HCT116 (cell line): ENCODE measurements at places on chromosomes 3 and 15. TPM values are rescaled to one million over a fixed set of nuclear protein-coding genes. Genes with fewer than 3 reads are reported as not detected.

Gene TUSC7
- not detected for total RNA-seq

Gene ZNF148
- 35.0 TPM for total RNA-seq

Gene GPR160
- total RNA-seq, result 9.9 TPM

Gene ERICH6
- total RNA-seq, result not detected

DNA sequence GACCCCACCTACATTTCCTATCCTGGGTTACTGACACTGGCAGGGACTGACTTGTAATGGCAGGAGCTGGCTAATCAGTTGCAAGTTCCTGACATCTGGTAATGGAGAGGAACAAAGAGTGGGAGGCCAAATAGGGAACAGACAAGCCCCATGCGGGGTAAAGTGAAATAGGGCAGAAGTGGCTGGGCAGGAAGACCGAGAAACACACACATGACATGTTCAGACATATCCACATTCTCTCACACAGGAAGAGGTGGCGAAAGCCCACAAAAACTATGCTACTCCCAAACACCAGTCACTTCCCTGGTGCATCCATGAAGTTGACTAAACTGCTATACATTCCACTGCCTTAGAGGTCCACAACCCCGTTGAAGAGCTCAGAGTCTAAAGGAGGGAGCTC, 394.1 kb upstream of the TBL1XR1 start:
- DNase-seq, result no peak

- peak; percentile 47 for DNase-seq
Observed at GRCh38 chr3:138694287-138695007, 85.9 kb downstream of the FAIM start.

GRCh38 chr3:73504239-73504638, 120.5 kb downstream of the PDZRN3 start:
- no peak for DNase-seq

DNA sequence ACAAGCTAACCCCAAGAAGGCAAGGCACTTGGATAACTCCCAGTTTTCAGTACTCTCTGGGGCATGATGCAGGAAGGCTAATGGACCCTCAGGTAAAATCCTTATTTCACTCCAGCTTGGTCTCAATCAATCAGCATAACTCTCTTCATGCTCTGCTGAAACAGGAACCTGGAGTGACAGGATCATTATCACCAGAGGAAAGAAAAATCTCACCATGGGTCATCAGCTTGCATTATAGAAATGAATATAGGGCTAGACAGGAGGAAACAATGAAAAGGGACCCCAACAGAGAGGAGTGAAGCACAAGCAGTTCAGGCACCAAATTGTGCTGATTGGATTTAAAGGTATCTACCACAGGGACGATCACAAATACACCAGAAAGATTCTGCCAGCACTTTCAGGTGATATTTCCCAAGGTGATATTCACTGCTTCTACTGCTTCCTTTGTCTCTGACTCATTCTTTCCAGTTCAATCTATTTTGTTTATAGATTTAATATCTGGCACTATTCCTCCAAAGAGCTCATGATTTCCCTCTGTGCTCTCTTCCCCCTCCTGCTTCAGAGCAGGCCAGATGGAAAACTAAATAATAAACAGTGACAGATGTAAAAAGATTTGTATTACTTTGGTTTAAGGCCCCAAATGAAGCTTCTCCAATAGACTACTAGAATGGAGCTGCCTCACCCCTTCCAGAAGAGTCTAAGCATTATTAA, 22.9 kb upstream of the THUMPD3 start:
- peak; percentile 12 for DNase-seq

DNA sequence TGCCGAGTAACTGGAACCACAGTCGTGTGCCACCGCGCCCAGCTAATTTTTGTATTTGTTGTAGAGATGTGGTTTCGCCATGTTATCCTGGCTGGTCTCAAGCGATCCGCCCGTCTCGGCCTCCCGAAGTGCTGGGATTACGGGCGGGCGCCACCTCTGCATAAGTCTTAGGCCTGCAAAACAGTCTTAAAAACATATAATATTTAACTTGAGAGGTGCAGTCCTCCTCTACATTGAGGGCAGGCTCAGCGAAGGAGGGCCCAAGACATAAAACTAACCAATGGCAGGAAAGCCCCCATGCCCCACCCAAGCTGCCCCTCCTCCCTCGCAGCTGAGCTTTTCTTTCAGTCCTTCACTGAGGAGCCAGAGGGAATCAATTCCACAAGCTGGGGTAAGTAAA, at the start of gene SLC28A2:
SLC28A2 (plus strand) TSS at position 347 of the 400 bp plus-strand sequence. CDS start 982 bp downstream, outside the sequence.
- no peak for DNase-seq

GRCh38 chr3:186825294-186825821, 17.2 kb upstream of the ADIPOQ start:
- DNase-seq, result no peak

DNA sequence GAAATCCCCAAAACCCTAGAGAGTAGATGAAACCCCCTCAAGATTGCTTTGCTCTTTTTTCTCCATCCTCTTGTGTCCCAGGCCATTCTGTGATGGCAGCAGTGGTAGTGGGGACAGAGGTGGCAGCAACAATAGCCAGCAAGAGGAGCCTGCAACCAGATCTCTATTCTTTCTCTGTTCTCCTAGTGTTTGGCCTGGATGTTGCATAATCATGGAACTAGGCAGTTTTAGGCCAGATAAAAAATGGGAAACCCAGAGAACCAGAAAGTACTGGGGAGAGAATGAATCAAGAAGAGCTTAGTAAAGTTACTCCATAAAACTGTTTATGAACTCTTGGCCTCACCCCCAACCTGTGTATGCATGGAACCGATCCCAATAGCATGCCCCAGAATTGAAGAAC, 52.3 kb downstream of the CTNNB1 start:
- no peak for DNase-seq

GRCh38 chr15:88300089-88300488, 43.5 kb upstream of the NTRK3 start:
- DNase-seq, result no peak

DNA sequence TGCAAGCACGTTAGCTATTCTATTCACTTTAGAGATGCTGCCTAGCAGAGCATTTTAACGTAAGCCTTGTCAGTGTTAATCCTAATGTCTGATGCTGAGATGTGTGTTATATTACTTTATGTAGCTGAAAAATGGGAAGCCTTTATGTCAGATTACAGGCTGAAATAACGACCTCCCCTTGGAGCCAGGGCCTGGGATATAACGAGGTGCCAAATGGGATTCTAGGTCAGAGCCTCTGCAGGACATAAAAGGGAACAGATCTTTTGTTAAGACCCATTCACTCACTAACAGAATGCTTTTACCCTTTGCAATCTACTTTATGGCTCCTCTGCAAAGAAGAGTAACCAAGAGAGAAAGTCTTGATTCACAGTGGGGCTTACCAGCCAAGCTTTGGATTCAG, 815.5 kb upstream of the CFAP20DC start:
- DNase-seq, result no peak
